ENCODE measurements at places on chromosomes 6 and 20.

GRCh38 chr6:168920289-168920688 lies 333.4 kb downstream of the THBS2 start:
- no peak for DNase-seq

DNA sequence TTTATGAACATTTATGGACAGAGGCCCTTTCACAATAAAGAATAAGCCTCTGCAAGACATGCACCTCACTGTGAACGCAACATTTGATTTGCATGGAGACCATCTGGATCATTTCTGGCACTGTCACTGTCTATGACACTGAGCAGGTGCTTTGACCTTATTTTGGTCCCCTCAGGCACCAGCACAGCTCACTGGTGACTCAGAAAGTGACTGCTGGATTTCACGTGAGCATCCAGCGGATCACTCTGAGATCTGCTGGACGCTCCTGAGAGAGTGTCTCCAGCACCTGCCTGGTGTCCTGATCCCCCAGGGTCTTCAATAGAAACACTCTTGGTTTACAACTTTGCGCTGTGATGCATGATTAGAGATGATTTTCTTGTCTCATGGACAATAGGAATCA lies 375.7 kb downstream of the TENT5A start:
- DNase-seq: no peak

GRCh38 chr6:89862273-89862672 lies 32.0 kb upstream of the GJA10 start:
- no peak for DNase-seq

DNA sequence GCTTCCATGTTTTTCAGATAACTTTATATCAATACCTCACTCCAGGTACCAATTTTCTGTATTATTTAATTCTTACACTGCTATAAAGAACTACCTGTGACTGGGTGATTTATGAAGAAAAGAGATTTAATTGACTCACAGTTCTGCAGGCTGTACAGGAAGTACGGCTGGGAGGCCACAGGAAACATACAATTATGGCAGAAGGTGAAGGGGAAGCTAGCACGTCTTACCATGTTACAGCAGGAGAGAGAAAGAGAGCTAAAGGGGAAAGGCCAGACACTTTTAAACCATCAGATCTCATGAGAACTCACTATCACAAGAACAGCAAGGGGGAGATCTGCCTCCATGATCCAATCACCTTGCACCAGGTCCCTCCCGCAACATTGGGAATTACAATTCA lies 119.1 kb upstream of the BMP5 start:
- DNase-seq: no peak

- no peak for DNase-seq
Measured at GRCh38 chr6:124599656-124600055, 362.6 kb upstream of the RNF217 start.

DNA sequence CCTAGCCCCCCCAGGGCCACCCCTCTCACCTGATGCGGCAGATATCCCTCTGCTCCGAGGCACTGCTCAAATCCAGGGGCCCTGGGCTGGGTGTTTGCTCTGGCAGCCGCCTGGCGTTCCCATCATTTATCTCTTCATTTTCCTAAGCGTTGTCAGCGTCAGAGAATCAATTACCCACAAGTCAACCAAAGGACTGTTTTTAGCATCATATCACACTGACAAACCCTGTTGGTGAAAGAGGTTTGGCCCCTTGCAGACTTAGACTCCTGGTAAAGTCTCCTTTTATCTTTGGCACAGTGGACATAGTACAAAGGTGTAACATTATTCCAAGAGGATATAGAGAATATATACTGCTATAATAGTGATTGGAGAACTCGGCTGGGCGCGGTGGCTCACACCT lies at the start of gene GHRH:
Gene GHRH (minus strand): TSS at position 101 of the 400 bp plus-strand sequence. CDS start 4,925 bp downstream, outside the sequence.
- DNase-seq: no peak

DNA sequence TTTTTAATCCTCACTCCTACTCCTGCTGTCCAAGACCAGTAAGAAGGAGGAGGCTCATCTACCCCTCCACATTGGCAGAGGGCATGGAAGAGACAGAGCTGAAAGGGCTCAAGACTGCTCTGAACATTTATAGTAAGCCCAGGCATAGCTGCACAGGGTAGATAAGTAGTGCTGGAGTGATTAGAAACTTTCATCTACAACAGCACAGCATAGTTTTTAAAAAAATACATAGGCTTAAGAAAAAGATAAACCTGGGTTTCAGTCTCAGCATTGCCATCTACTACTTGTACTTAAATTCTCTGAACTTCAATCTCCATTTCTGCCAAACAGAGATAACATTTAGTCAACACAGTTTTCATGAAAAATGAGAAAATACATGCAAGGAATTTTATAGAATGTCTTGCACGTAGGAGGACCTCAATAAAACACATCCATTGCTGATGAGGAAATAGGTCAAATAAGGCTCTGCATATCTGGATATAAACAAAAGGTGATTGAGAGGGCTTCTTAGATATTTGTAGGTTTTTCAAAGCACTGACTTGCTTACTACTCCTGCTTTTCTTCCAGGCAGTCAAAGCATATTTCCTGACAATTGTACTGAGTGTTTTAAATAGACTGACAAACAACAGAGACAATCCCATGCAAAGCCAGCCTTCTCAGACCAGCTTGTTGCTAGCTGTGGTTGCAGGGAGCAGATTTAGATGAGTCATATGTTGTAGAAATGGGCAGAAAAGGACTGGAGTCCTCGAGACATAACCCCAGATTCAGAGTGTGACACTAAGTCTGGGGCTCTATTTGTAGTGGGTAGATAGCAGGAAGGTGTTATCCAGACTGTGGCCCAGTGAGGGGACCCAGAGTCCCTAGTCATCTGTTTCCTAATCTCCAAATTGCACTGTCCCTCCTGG lies 107.4 kb upstream of the TAB2 start:
- DNase-seq: no peak

DNA sequence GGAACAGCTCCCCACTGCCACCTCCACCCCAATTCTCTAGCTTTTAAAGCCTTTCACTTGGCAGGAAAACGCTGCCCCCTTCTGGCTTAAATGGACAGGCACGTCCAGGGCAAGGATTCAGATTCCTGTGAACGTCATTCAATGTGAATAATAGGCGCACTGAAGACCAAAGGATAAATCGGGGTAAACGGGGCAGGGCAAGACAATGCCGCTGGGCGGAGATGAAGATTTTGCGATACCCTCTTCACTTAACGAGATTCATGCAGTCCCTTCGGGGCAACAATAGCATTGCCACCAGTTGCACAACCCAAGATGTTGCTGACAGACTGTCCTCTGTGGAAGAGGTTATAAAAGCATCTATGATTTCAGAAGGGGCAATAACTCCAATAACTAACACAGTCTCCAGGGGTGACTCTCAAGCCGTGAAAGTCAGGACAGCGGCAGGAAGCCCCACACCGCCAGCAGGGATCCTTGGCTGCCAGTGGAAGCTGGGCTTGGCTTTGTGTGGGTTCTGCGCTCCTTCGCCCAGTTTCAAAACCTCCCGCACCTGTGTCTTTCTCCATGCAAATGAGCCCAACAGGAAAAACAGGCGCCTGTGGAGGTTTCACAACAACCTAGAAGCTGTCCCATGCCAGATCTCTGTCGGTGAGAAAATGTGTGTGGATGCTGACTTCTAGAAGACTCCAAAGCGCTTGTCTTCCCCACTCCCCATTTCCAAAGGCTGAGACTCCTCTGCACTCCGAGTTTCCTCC lies 291.8 kb downstream of the BMP7 start:
- peak; percentile 5 for DNase-seq

DNA sequence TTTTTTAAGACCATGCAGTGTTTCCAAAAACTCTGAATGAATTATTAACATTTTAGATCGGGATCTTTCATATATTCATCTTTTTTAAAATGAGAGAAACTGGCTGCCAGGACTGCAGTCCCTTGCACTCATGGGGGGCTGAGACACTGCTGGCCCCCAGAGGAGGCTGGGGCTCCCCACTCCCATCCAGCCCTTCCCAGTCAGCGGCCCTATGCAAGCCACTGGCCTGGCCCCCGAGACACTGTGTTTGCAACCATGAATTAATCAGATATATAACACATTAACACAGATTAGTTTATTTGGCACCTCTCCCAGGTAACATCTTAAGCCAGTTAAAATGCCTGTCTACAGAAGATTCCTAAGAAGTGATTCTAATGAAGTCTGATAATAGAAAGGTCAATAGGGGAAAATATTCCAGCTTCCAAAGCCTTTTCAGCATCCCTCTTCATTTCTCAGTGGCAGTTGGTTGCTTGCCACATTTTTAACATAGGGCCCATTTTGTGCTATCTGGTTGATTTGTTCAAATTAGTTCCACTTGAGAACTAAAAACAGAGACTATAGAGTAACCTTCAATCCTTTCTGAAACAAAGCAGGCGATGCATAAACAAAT lies 184.4 kb upstream of the FBXL4 start:
- no peak for DNase-seq

DNA sequence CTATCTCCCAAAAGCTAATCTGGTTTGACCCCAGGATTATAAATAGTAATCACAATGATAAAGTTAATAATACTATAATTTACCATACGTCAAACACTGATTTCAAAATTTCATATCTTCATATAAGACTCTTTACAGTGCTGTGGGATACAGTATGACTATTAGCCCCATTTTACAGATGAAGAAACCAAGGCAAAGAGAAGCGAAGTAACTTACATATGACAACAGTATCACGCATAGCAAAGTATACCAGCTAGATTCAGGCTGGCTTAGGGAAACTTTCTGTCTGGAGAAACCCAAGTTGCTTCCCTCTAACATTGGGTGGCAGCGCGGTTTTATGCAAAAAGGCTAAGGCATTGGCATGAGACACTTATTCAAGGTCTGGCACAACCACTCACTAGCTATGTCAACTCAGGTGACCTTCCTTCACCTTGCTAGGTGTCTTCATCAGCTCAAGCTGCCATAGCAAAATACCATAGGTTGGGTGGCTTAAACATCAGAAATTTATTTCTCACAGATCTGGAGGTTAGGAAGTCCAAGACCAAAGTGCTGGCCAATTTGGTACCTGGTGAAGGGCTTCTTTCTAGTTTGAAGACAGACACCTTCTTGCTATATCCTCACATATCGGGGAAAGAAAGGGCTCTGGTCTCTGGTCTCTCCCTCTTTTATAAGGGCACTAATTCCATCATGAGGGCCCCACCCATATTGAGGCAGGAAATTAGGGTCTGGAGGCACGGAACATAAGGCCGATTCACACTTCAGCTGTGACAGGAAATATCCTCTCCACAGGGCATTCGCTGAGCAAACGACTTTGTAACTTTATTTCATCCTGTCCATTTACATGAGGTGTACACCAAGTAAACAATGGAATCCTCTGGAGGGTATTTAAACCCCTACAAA lies 22.4 kb upstream of the UTRN start:
- DNase-seq: no peak

DNA sequence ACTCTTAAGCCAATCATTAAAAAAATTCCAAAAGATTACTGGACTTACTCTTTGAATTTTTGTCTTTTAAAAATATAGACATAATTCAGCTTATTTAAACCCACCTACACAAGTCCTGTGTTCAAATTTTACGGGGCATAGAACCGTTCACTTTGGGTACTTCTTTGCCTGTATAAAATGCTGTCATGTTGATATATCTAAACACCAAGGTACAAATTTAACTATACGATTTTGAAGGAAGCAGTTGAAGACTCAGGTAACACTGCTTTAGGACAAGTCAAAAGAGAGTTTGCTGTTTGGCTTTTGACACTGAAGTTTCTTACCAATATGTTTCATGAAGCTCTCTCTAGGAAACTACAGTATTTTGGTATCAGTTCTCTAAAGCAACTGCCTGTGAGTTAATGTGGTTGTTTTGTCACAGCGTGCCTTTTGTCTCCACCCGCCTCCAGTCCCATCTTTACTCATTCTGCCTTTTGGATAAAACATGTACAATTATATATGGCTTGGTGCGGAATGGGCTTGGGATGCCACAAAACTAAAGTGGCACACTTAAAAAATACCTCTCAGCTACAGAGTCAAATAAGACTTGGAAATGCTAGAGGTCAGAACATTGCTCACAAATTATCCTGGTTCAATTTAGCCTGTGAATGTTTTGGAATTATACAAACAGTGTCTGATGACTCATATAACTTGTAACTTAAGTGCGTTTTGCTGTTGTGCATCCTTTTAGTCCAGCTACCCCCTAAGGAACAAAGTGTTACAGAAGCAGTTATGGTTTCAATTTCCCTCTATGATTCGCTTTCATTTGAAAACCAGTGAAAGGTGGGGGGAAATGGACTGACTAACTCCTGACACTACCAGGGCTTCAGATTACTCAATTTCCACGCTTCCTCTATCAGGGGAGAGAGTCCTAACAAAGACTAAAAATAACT lies 38.7 kb downstream of the RGS17 start:
- no peak for DNase-seq

- no peak for DNase-seq
Measured at GRCh38 chr6:159908535-159908934, 17.7 kb downstream of the MAS1 start.

- no peak for DNase-seq
Measured at GRCh38 chr6:28886079-28886439, 37.7 kb downstream of the TRIM27 start.

GRCh38 chr6:74964871-74965441 lies 240.9 kb downstream of the COL12A1 start:
- DNase-seq: no peak

GRCh38 chr20:40657526-40657925 lies 31.5 kb downstream of the MAFB start:
- no peak for DNase-seq

DNA sequence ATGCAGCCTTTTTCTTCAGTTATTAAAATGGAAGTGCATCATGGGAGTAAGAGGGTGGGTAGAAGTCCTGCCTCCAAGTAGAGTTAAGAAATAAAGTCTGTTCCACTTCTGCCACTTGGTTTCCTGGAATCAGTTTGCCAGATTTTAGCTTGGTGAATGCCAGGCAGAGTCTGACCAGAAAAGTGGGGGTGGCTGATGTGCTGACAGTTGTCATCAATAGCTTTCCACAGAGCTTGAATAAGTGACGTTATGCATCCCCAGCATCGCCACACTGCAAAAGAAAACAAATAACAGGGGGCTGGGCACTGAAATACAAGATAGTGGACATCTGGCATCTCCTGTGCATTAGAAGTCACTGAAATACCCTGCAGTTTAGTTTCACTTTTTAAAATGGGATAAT lies 30.8 kb upstream of the CEP162 start:
- no peak for DNase-seq

GRCh38 chr6:83804886-83805285 lies 48.3 kb upstream of the RIPPLY2 start:
- DNase-seq: no peak

GRCh38 chr6:124203812-124204167 lies 400.1 kb downstream of the NKAIN2 start:
- no peak for DNase-seq

Measured in stimulated activated CD4-positive, alpha-beta T cell treated with anti-CD3 and anti-CD28 coated beads, Interleukin-12 subunit alpha, Interleukin-12 subunit beta, amount 100 ng/mL, for 48 hours (primary cell).